GM13977 (cell line): ENCODE measurements at places on chromosomes 16 and 17.
A peak's percentile ranks its signal among the peaks of the same experiment; 100 is the strongest.

- DNase-seq, result no peak
Measured at GRCh38 chr17:39240631-39241030, 14.9 kb upstream of the STAC2 start.

- DNase-seq, result no peak
Measured at GRCh38 chr17:28904800-28905199, 1.9 kb upstream of the DHRS13 start.

- DNase-seq, result no peak
Measured at GRCh38 chr17:78602246-78602645, 25.1 kb upstream of the DNAH17 start.

GRCh38 chr17:72191356-72191755, 70.5 kb downstream of the SOX9 start:
- DNase-seq, result no peak

GRCh38 chr16:4684763-4685162, 8.6 kb upstream of the NUDT16L1 start:
- DNase-seq, result no peak

DNA sequence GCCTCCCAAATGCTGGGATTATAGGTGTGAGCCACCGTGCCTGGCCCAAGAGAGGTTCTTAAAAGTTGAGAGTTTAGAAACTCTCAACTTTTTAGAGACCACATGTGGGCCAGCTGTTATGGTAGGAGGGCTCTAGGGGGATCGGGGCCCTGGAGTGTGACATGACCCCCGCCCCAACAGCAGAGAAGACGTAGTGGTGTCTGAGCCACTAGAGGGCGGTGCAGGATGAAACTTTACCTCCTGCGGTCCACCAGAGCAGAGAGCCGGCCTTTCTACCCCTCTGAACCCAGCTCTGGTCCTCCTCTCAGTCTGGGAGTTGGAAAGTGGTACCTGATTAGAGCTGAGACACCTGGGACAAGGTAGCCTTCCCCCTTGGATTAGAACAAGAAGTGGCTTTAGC, 7.4 kb downstream of the CDK5RAP3 start:
- DNase-seq, result peak; percentile 85

DNA sequence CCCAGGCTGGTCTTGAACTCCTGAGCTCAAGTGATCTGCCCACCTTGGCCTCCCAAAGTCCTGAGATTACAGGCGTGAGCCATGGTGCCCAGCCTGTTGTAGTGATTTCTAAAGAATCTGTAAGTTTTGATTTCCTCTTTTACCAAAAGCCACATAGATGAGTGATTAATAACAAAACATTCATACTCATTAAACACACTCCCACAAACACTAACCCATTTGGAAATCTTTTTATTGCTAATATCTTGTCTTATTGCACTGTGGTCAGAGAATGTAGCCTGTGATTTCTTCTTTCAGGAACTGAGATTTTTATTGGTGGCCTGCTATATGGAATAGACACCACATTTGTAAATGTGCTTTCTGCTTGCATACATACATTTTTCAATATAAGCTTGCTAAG, 31.6 kb downstream of the MYH10 start:
- no peak for DNase-seq

DNA sequence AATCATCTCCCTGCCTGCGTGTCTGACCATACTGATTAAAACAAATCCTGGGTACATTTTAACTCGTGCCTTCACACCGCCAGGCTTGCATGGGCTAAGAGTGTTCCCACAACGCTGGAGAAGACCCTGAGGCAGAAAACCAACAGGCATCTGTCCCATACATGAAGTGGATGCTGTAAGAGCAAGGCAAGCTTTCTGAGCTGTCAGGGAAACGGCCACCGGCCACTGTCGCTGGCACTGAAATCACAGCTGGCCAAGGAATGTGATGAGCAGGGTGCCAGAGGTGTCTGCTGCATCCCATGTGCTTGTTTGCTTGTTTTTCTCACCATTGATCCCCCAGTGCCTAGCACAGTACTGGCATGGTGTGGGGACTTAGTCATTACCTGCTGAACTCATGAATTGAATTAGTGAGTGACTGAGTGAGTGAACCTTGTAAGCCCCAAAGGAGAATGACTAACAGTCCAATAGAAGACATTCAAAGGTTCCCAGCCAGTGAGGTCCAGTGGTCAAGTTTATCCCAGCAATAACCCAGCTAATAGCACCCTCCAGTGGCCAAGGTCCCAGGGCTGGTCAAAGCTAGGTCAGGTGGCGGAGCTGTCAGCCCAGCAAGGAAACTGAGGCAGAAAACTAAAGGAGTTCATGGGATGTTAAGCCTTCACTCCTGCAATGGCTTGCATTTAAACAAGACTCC, 92.7 kb upstream of the CDH5 start:
- no peak for DNase-seq

DNA sequence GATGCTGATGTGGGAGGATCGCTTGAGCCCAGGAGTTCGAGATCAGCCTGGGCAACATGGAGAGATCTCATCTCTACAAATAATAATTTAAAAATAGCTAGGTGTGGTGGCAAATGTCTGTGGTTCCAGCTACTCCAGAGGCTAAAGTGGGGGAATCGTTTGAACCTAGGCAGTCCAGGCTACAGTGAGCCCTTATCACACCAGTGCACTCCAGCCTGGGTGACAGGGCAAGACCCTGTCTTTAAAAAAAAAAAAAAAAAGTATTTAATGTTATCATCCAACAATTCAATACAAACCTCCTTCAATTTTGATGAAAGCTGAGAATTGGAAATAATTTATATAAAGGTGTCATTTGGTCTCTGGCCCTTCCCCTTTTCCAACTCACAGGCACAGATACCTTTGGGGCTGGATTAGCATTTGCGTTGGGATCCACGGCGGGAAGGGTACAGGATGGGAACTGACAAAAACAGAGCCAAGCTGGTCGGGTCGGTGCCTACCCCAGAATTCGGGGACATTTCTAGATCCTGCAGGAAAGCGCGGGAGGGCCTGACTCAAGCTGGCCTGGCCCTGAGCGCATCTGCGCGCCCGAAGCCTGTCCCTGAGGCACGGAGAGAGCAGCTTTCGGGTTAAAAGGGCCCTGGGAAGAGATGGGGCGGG, 860 bp upstream of the DCAF7 start:
- no peak for DNase-seq

DNA sequence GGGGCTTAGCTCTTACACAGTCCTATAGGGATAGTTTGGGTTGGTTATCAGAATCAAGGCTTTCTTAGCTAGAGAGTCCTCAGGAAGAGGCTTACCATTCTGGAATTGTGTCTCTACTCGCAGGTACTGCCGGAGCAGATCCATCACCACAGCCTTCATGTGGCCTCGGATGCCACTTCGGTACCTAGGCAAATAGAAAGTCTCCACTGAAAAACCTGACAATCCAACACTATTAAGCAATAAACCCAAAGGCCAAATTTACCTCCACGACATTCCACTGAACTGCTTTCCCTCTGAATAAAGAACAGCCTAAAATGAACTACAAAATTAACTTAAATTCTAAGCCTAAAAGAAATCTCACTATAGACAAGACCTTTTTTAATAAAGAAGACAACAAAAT, 135.4 kb upstream of the C17orf78 start:
- DNase-seq, result no peak

- peak; percentile 64 for DNase-seq
Measured at GRCh38 chr16:16861546-16861945, 482.6 kb downstream of the NPIPA7 start.

DNA sequence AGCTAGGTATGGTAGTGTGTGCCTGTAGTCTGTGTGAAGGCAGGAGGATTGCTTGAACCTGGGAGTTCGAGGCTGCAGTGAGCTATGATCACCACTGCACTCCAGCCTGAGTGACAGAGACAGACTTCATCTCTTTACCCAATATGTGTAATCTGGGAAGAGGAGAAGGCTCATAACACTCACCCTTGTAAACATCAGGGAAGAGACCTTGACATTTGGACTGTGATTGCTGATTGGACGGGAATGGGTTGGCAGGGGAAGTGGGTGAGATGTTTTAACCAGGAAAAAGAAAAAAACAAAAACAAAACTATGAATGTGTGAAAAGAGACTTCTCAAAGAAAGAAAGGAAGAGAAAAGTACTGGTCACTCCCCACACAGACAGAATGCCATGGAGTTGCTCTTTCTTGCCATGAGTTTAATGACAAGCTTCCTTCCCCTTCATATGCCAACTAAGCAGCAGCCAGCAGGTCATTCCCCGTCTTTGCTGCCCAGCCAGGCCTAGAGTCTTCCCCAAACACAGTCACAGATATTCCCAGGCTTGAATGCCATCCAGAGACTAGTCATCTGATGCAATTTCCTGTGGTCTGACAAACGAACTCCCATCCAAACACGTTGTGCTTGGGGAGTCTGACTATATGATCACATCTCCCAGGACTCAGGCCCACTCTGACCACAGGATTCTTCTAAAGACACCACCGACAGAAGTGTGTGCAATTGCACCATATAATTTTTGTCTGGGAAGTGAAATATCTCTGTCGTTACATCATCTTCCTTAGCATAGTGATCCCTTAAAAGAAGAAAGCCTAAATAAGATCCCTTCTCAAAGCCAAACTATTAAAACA, 3.6 kb upstream of the XAF1 start:
- no peak for DNase-seq

GRCh38 chr16:61763991-61764390, 272.2 kb downstream of the CDH8 start:
- DNase-seq, result no peak

- DNase-seq, result no peak
Measured at GRCh38 chr17:78920528-78920927, 4.7 kb downstream of the TIMP2 start.

DNA sequence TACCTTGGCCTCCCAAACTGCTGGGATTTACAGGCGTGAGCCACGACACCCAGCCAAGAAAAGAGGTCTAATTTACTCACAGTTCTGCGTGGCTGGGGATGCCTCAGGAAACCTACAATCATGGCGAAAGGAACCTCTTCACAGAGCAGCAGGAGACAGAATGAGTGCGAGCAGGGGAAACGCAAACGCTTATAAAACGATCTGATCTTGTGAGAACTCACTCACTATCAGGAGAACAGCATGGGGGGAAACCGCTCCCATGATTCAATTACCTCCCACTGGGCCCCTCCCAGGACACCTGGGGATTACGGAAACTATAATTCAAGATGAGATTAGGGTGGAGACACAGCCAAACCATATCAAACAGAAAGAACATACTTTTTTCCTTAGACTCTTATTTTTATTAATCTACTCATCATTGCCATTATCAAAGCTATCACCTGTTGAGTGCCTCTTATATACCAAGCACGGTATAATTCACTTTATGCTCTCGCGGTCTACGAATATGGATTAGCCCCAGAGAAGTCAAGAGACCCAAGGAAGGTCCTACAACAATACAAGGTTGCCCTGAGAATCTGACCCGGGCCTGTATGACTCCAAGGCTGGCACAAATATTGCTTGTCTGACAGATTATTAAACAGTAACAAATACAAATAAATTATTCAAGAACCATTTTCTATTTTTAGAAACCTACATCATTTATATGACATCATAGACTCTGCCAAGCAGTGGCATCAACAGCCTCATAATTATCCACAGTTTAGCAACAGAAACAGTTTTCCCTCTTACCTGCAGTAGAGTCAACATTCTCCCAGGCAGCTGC, 2.4 kb downstream of the POLR3K start:
- DNase-seq, result no peak

DNA sequence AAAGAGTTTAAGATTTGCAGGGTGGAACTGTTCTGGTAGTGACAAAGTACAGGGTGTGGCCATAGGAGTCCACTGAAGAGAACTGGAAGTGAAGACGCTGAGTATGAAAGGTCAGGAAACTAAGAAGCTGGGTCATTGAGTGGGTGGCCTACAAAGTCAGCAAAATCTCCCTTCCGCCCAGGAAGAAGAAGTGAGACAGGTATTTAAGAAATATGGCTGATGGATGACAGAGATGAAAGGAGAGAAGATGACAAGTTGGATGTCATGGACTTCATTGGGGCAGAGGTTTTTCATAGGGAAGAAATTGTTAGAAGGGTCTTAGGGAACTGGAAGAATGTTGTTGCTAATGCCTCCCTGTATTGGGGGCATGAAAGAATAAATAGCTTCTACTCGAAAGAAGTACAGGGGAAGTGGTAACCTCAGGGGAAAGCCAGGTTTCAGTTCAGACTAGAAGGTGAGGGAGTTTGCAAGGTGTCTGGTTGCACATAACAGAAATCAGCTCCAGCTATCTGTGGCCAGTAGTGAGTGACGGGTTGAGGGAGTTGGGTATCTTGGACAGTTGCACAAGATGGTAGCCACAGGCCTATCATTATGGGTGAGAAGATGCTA, 33.6 kb upstream of the MED13 start:
- DNase-seq, result peak; percentile 52

DNA sequence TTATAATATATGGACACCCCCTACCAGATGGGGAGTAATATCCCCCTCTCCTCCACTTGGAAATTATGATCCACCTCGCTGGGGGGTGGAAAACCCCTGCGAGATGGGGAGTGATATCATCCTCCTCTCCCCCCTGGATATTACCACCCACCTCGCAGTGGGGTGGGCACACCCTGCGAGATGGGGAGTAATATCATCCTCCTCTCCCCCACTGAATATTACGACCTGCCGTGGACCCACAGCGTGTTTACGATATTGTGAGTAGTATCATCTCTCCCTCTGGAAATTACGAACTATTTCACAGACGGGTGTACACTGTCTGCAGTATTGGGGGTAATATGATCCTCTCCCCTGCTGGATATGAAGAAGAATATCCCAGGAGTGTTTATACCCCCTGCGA, 228.3 kb upstream of the WSCD1 start:
- no peak for DNase-seq

DNA sequence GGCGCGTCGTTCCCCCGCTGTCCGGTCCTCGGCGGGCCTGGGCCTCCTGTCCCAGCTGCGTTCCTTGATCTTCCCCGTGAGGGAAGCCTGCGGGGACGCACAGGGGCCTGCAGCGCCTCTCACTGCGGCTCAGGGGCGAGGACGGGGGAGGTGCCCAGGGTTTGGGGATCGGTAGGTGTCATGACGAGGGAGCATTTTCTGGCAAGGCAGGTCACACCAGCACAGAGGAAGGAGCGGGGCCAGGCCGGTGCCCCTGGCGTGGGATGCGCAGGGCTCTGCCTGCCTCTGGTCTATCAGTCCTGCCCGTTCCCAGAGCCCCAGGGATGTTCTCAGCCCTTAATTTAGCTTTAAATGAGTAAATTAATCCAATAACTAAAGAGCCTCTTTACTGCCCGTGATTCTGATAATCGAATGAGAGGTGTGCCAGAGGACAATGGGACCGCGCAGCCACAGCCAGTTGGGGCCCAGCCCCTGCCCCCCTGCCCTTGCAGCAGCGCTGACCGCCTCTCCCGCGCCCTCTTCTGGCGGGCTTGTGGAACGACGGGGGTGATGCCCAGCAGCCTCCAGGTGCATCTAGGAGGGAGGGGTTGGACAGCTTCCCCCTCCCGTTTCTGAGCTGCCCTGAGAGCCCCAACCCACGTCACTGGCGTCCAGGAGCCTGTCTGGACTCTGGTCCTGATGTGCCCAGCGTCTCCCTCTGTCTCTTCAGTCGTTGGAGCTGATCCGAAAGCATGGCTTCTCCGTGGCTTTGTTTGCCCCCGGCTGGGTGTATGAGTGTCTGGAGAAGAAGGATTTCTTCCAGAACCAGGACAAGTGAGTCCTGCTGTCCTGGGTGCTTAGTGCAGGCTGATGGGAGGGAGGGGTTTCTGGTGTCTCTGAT, 7.9 kb downstream of the ENGASE start:
- peak; percentile 86 for DNase-seq

- no peak for DNase-seq
Measured at GRCh38 chr16:77732241-77732946, 10.1 kb downstream of the NUDT7 start.
